NCI-H2107 (cell line): ENCODE measurements at places on chromosomes 1 and 21.

GRCh38 chr1:98910827-98911226, 93.8 kb downstream of the PLPPR5 start:
- DNase-seq = peak; percentile 23

- DNase-seq = no peak
These were observed 22.1 kb downstream of the RGS8 start for GRCh38 chr1:182662121-182662890.

DNA sequence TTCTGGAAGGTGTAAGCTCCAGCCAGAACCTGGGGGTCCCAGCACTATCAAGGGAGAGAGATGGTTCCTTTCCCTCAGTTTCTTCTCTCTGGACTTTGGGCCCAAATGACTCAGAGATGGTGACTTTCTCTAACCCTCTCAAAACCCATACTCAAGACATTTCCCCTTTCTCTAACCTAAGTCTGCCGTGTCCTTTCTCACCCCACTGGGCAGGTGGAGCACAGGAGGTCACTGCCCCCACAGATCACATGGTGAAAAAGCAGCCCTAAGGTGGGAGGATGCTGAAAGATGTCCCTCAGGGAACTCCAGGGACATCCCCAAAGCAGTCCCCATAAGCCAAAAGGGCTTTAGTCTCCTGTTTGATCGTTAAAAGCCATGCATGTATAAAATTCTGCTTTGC, 173.7 kb downstream of the HIVEP3 start:
- DNase-seq = no peak

DNA sequence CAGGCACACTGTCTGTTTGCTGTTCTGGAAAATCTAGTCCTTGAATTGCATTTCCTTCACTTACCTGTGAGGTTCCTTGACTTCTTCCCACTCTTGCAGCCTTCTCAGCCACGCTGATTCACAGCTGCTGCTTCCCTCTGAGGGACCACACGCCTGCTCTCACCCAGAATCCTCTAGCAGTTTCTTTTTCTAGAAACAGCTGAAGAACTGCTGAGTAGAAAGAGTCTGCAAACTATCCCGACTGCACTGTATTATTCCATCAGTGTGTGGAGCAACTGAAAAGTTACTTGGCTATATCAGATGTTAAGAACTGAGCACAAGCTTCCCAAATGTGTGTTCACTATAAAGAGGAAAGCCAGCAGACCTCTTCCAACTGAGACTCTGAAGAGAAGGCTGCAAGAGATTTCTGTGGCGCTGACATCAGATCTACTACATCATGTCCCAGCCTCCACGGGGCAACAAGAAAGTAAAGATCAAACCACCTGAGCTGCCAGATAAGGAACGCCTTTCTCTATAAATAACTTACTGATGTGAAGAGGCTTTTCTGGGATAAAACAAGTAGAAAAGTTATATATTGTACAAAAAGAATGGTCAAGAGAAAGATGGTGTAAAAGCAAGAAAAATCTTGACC, 226.6 kb downstream of the RERE start:
- DNase-seq = no peak

DNA sequence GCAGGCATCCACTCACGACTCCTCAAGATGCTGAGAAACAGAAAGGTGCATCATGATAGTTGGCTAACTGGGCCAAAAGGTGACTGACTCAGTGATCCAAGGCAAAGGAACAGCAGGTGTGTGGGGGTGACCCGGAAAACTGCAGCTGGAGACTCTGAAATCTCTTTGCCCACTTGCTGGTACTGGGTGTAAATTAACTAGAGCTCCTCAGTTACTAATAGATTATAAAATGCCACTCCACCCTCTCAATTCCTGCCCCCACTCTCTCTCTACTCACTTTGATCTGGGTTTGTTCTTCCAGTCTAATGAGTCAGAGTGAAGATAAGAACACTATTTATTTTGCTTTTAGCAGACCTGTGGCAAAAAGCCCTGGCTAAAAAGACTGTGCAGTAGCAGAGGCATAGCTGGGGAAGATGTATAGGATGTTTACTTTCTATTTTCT, 7.2 kb upstream of the PIGC start:
- DNase-seq = no peak

- no peak for DNase-seq
These were observed 23.7 kb upstream of the DISP1 start for GRCh38 chr1:222791006-222791710.
